Astrocyte of the spinal cord (primary cell): ENCODE measurements at places on chromosomes 3 and 15.

- DNase-seq: peak; percentile 48
Measured at GRCh38 chr15:94584833-94585244, 353.5 kb downstream of the MCTP2 start.

- DNase-seq: no peak
Measured at GRCh38 chr3:149848238-149848637, 35.2 kb downstream of the RNF13 start.

GRCh38 chr15:95957861-95958260 lies 372.6 kb upstream of the NR2F2 start:
- no peak for DNase-seq

DNA sequence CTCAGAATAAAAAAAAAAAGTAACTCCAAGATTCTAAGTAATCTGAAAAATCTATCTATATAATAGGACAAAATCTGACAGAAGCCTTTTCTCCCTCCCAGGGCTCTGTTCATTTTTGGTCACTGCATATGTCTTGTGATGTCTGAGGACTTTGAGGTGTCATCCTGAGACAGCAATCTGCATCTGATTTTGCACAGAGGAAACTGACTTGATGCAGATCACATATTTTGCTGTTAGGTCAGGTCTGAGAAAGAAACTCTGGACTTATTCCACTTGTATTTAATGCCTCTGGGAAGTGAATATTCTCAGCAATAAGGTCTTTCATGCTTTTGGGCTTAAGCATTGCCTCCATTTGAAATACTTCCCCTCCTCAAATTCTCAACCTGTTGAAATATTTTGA lies 295.2 kb upstream of the THBS1 start:
- no peak for DNase-seq

DNA sequence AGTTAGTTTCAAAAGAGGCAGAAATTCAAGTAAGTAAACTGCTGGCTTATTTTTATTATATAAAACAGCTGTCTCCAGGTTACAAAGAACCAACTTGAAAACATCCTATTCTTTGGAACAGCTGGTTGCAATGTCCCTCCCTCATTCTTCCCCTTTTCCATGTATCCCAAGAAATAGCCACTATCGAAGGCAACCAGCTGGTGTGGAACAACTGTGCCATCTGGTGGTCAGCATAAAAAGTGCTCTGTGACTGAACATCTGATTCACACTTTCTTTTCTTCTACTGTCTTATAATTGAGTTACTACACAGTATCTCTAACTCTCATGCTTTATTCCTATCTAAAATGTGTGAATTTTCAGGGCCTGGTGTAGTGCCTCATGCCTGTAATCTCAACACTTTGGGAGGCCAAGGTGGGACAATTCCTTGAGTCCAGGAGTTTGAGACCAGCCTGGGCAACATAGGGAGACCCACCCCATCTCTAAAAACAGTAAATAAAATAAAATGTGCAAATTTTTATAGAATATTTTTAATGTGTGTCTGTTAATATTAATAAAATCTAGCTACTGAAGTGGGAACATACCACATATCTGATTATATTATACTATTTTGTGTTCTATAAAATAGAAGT lies 9.6 kb downstream of the OSBPL11 start:
- DNase-seq: peak; percentile 73

DNA sequence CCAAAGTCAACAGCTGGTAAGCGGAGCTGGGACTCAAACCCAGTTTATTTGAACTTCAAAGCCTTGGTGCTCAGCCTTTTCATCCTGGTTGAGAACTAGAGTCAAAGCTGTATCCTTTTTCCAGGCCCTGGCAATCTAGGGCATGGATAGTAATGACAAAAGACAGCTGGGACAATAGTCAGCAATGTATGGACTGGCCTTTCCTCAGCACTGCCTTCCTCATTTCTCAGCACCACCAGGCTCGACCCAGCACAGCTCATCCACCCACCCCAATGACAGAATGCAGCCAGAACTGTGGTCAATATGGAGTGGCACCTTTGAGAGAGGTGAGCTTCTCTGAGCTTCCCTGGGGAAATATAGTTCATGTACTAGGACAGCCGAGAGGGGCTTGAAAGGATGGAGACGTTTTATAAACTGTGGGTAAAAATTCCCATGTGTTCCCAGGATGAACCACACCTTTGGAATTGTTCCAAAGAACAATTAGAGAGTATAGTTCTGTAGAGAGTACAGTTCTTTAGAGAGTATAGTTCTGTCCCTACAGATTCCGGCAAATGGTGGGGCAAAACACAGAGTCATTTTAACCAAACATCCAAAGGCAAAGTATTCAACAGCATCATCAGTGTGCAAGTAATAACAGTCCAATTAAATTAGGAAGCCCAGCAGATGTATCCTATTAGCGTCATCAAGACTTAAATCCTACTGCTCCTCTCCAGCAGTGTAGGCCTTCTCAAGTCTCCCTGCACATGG lies 30.2 kb upstream of the IREB2 start:
- DNase-seq: no peak

DNA sequence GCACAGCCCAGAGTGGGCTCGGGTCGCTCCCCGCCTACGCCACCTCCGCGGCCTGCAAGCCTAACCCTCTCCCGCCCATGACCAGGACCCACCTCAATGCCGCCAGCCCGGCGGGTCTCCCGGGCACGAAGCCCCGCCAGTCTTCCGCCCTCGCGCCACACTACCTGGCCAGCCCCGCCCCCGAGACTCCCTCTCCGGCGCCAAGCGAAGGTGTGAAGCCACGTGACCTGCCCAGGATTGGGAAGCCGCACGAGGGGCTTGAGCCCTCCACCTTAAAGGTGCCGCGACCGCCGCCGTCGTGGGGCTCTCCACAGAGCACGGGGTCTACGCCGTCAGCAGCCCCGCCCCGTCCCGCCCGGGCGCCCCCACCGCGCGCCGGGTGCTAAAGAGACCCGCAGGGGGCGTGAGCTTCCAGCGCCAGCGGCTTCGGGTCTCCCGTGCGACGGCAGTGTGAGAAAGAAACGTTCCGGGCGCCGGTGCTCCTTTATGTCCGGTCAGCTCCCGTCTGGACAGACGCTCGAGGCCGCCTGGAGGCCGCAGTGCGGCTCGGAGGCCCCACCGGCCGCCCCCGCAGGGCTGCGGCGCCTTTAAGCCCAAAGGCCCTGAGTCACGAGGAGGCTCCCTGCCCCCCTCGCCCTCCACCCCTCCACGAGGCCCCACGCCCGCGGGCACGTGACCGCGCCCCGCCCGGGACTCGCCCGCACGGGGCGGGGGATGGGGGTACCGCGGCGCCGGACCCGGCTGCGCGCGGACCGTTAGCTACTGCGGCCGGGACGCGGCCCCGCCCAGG lies at the start of gene CPEB1:
TSS of gene CPEB1 (minus strand) at position 319 of the 790 bp plus-strand sequence. CDS start 18,904 bp downstream, outside the sequence.
- DNase-seq: peak; percentile 5

GRCh38 chr3:95407709-95408463 lies 1345.0 kb downstream of the NSUN3 start:
- no peak for DNase-seq

- no peak for DNase-seq
Measured at GRCh38 chr3:43760938-43761337, 70.2 kb downstream of the ABHD5 start.
